ENCODE measurements at places on chromosomes 2 and 18. TPM values are rescaled to one million over a fixed set of nuclear protein-coding genes. Genes with fewer than 3 reads are reported as not detected.
A peak's percentile ranks its signal among the peaks of the same experiment; 100 is the strongest.

- DNase-seq = no peak
These were observed 70.2 kb downstream of the SOCS6 start for GRCh38 chr18:70359071-70359470.

DNA sequence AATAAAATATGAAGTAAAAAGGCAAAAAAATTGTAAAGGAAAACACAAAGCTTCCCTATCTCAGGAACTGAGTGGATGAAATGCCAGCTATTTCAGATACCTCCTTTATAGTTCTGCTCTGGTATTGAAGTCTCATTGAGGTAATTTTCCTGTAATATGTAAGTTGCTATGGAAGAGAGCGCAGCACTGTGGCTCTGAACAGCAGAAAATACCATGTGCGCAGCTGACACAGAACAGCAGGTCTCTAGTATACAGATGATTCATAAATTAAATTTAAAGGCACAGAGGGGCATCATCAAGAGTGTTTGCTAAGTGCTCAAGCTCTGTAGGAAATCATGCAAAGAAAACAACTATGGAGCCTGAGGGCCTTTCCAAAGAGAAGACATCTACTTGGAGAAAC lies 315.3 kb upstream of the CDH7 start:
- DNase-seq = no peak

GRCh38 chr2:217413193-217413592 lies 553.3 kb upstream of the TNP1 start:
- DNase-seq = no peak

POMC gene
- total RNA-seq = not detected

DNA sequence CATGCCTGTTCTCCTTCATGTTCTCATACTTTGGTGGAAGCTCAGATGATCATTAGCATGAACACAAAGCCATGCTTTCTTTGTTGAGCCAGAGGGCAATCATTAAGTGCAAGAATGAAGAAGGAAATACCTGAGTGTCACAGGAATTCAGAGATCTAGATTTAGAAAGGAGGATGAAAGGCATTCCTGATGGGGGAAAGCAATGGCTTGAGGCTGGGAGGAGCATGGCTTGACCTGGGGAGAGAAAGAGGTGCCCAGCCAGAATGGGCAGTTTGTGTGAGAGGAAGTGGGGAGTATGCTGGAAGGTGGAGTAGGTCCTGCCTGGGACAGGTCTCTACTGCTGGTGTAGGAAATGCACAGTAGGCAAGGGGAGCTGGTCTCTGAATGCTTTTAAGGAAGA lies 35.1 kb downstream of the SLC4A3 start:
- DNase-seq = no peak

GRCh38 chr2:44843086-44843485 lies 98.4 kb upstream of the SIX3 start:
- no peak for DNase-seq

DNA sequence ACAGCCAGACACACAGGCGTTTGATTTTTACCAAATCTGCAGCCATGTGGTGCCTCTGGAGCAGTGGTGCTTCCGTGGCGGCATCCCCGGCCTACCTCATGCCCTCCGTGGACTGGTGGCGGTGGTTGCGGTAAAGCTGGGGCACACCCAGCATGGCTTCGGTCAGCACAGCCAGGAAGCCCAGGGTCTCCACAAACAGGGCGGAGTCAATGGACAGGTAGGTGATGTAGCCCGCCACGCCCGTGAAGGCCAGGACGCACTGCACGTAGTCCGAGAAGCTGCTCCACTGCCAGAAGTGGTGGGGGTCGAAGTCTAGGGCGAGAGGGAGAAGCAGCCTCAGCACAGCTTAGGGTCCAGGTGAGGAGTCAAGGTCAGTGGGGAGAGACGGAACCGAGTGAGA lies 32.4 kb downstream of the SLC66A2 start:
- no peak for DNase-seq

DNA sequence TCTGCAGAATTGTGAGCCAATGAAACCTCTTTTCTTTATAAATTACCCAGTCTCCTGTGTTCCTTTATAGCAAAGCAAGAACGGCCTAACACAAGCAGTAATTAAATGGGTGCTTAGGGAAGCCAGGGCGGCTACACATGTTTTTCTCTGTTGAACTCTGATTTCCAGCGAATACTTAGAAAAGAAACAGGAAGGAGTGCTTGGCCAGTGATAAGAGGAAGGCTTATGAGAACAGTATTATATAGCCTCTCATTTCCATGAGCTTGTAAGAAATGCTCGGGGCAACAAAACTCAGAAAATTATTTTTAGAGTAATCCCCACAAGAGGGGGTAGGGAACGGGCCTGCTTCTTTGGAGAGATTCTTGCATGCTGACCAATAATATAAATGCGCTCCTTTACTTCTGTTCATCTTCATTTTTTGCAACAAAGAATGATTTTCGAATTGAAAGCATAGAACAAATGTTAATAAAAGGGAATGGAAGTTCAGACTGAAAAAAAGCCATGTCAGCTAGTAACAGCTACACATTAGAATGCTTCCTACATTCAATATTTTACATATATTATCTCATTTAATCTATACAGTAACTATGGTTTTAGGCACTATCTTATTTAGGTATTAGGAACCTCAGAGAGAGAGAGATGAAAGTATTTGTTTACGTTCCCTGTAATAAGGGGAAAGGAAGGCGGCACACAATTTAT lies 49.7 kb upstream of the CCDC85A start:
- no peak for DNase-seq

- DNase-seq = peak; percentile 96
These were observed 40.0 kb downstream of the TEX44 start for GRCh38 chr2:231632559-231633142.

EDAR gene
- total RNA-seq = not detected

DNA sequence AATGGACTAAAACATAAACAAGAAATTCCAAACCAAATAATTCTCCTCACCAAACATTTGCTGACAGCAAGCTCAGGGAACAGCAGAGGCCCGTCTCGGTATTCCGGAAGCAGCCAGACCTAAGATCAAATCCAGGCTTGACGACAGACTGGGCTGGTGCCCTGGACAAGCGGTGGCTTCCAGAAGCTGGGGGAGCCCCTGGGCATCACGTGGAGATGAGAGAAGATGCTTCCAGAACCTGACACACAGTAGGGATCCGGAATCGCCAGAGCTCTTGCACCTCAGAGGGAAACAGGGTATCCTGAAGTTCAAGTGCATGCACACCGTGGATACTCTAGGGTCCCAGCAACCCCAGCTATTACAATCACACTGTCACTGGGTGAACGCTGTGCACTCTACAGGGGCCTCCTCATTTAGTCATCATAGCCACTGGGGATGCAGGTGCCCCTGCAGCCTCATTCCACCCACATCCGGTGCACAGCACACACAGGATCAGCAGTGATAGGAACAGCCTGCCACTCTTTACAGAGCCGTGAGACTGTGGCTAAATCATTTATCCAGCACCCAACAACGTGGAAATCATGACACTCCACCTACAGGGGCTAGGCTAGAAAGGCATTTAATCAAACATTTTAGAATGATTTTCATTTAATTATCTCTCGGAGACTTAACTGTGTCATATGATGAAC lies 102.6 kb downstream of the HDAC4 start:
- DNase-seq = peak; percentile 26

DNA sequence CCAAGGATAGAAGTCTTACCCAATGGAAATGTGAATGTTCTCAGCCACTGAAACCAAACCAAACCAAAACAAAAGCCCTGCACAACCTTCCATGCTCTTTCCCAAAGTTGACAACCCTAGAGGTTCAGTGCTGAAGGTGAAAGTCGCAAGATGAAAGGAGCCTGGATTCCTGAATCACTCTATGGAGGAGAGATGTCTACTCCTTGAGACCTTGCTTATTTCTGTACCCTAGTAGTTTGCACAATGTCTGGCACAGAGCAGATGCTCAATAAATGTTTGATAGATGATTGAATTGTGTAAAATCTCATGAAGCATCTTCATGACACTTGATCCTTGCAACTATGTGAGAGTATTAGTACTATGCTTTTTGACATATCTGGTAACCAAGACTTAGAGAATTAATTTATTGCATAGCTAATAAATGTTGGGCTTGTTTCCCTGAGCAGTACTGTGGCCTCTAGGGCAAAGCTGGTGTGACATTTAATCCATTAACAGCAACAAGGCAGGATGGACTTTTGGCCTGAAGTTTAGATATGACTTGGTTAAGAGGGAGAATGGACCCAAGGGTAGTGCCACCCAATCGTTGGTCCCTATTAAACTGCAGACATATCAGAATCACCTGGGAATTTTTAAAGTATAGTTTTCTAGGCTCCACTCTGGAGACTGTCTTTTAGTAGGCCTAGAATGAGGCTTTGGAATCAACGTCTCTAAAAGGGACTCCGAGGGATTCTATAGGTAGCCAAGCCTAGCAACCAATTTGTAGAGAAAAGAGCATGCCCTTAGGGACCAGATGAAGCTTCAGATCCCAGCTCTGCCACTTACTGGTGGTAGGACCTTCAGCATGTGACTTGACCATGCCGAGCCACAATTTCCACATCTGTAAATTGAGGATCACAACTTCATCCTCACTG lies 145.9 kb downstream of the DDX1 start:
- DNase-seq = no peak

GRCh38 chr2:108640731-108641130 lies 78.6 kb upstream of the RANBP2 start:
- peak; percentile 93 for DNase-seq

DNA sequence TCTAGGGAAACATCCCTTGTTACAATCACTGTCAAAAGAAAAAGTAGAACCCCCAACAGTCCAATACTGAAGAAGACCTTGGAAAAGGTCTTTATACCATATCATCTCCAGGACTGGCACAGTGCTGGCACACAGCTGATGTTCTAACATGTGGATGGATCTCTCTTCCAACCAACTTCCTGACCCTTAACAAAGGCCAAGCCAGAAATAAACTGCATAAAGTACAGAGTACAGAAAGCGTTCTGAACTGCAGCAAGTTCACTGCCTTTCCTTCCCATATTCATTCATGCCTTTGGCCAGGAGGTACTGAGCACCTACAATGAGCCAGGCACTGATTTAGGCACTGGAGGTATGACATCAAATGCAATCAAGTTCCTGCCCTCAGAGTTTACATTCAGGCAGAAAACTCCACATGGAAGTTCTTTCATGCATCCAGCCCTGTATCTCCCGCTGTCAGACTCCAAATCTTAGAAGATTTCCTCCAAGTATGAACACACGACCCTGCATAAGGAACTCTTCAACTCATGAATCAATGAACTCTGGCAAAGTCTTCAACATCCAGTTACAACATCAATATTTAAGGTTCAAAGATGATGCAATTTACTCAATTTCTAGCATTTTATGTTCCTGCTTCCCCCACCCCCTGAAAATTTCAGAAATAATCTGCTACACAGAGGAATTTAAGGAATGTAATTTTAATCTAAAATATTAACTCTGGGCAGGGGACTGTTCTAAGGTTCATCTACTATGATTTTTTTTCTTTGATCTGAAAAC lies 33.8 kb downstream of the ACVR1 start:
- DNase-seq = no peak

DNA sequence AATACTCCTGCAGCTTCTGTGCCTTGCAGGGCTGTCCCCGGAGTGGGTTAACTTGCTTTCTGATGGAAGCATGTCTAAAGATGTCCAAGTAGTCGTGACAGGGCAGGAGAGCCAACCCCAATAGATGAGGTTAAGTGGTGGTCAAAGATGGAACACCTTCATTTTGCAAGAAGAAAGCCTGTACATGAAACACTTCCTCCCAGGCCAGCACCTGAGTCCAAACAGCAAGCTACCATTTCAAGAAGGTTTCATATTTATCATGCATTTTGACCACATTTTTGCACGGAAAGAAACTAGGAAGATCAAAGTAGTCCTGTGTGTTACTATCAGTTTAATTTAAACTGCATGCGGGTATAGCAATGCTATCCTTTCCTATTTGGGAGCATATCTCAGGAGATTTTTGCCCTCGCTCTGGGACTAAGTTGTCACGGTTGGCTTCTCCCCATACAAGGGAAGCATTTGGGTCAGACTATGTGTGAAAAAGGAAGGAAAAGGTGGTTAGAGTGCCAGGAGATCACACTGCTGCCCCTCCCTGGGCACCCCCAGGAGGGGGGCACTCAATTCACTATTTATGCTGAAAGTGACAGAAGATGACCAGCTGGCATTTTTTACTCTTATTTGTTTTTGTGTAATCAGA lies 187.6 kb downstream of the ZNF521 start:
- no peak for DNase-seq

DNA sequence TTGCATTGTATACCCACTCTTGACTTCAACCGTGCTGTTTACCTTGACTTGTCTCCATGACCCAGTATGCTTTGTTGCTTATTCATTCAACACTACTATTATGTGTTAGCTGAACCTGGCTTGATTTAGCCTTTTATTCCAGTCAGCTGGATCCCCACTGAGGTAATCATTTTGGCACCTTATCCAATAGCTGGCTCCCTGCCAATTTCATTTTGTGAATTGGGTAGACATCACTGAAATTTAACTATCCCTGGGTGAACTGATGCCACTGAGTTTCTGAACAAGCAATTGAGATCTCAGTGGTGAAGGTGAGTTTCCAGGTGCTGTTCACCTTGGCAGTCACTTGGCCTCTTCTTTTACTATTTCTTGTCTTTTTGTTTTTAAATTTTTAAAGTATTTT lies 584.3 kb downstream of the ADCYAP1 start:
- no peak for DNase-seq

MPHOSPH10 gene
- 15.6 TPM for total RNA-seq

DNA sequence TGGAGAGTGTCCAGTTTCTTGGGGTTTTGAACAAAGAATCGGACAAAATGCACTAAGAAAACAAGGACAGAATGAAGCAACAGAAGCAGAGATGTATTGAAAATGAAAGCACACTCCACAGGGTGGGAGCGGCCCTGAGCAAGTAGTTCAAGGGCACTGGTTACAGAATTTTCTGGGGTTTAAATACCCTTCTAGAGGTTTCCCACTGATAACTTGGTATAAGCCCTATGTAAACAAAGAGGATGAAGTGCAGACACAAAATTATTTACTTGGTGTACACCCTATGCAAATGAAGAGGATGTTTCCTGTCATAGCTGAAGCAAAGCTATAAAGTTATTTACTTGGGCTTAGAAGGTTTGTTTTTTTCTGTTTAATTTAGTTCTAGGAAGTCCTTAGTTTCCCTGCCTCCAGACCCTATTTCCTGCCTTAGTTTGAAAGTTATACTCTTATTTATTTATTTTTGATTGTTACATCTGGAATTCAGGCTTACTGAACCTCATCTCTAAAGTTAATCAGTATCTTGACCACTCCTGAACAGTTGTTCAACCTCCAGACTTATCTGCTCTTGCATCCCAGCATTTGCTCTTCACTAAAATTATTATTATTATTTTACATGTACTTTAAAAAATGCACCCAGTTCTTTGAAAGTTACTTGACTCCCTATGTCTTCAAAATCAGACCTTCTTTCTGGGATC lies 193.5 kb downstream of the SPP2 start:
- DNase-seq = no peak

Measured in IMR-90 (cell line).